K562 (cell line): ENCODE measurements at places on chromosomes 7 and 10. TPM values are rescaled to one million over a fixed set of nuclear protein-coding genes. Genes with fewer than 3 reads are reported as not detected.

DNA sequence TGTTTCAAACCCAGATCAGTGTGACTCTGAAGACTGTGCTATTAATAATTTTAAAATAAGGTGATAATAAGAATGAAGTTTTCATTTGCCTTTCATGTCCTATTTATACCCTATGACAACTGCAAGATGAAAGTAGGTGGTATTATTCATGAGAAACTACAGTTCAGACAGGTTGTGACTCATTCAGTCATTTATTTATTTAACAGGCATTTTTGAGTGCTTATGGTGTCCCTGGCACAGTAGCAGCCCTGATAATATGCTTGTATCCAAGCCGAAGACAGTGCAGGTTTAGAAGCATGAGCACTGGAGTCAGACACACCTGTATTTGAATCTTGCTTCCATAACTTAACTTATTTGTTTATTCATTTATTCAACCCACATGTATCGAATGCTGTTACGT, 87.1 kb downstream of the FZD1 start:
- no peak for DNase-seq

- no peak for DNase-seq
Observed at GRCh38 chr10:75602341-75602740, 170.9 kb downstream of the LRMDA start.

STEAP1B gene
- polyA plus RNA-seq, result 26.5 and 30.6 TPM in 2 replicates

- DNase-seq, result no peak
Observed at GRCh38 chr7:78862411-78862900, 591.0 kb downstream of the MAGI2 start.

GNGT1 gene
- 0.65 TPM in 1 of 2 replicates, not detected in the other for polyA plus RNA-seq

TFPI2 gene
- polyA plus RNA-seq, result 0.17 and 0.53 TPM in 2 replicates

DNA sequence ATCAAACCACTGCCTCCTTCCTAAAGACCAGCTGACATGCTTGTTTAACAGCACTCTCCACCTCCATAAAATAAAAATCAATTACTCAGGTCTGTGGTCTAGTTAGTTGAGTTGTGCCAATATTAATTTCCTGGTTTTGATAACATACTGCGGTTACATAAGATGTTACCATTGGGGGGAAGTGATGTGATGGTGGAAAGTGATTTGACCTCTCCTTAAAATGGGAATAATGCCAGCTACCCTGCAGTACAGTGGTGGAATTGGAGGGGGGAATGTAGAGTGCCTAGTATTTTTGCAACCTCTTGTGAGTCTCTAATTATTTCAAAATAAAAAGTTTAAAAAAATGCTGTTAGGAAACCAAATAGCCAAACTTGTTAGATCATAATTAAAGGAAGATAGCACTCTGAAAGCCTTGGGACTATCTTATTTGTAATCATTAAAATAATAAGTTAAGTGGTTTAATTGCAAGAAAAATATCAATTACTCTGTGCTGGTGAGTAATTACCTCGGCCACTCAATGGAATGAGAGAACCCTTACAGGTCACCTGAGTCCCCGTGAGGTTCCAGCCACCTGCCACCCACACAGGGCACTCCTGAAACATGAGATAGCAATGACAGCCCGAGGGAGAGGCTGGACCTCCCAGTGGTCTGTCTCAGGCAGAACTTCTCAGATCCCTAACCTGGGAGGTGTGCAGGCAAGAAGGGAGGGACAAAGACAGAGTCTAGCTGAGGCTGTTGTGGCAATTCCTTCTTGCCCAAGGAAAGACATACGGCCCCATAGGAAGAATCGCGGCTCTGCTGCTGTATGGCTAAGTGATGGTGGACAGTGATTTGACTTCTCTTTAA, 94.1 kb downstream of the SH3PXD2A start:
- no peak for DNase-seq

ADAMTS14 gene
- 32.7 and 35.9 TPM in 2 replicates for polyA plus RNA-seq

DNA sequence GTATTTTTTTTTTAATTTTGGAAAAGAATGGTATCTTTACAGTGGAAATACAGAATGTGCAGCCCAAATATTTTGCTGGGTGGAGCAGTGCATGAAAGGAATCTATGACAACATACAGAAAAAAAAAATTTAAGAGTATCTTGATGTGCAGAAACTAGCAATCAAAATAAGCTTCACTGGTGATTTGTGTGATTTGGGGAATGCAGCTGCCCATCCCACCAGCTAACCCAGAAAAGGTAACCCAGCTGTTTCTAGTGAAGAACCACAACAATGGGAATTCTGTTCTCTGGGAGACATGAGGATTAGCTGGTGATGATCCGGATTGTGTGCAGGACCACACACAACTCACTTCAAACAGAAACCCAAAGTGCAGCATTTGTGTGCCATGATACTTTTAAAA, 375.5 kb downstream of the SEMA3D start:
- no peak for DNase-seq

DNA sequence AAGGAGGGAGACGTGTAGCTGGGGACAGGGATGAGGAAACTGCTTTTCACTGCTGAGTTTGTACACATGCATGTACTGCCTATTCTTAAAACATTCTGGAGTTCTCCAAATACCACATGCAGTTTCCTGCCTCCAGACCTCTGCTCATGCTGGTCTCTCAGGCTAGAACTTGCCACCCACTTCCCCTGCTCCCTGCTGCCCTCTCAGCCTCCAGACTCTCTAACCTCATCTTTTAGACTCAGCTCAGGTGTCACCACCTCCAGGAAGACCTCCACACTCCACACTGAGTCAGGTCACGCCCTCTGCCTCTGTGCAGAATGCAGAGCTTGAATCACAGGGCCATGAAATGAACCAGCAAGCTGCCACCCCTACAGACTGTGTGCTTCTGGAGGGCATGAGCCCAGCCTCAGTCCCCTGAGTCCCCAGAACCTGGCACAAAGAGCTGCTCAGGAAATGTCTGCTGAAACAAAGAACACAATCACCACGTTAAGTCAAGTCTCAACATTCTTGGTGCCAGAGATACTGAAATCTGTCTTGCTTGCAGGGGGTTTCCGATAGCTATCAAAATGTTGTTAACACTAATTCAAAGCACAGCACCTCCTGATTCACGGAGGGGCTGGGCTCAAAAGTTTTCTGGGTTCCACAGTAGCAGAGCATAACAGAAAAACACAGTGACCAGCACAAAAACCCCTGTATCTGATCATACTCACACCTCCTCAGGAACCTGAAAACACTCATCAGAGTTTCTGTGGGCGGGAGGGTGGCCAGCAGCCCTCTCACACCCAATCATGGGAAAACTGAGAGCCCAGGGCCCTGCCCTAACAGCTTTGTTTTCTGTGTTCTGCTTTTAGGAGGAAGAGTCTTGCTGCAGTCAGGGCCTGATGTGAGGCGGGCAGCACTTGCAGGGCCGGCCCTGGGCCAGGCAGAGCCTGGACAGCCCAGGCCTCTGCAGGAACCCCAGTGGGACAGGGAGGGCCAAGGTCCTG, 21.1 kb downstream of the FAM53B start:
- peak; percentile 26 for DNase-seq

CTAGE4 gene
- polyA plus RNA-seq, result 0.07 TPM in 1 of 2 replicates, not detected in the other

DNA sequence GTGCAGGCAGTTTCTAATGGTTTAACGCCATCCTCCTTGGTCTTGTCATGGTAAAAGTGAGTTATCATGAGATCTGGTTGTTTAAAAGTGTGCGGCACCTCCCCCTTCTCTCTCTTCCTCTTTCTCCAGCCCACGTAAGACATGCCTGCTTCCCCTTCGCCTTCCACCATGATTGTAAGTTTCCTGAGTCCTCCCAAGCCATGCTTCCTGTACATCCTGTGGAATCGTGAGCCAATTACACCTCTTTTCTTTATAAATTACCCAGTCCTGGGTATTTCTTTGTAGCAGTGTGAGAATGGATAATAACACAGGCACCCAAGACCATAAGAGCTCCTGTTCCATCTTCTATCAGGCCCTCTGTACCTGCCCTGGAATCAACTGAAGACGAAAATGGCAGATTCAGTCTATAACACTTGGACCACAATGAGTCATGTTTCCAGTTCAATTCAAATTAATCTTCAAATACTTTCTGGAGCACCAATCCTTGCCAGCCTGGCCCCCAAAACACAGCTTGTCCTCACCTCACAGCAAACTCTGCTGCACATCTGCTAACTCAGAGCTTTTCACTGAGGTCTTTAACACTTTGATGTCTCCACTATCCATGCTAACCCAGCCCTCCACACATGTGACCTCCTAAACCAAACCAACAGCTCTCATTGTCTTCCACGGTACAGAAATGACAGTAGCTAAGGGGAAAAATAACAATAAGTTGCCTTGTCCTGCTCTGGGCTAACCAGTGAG, 73.2 kb downstream of the SFMBT2 start:
- DNase-seq, result no peak

ATRNL1 gene
- not detected in 2 replicates for polyA plus RNA-seq

GRCh38 chr7:73739387-73739767, 775 bp upstream of the ABHD11 start:
- no peak for DNase-seq

- DNase-seq, result peak; percentile 11
Observed at GRCh38 chr10:93921338-93921737, 27.6 kb downstream of the SLC35G1 start.

DNA sequence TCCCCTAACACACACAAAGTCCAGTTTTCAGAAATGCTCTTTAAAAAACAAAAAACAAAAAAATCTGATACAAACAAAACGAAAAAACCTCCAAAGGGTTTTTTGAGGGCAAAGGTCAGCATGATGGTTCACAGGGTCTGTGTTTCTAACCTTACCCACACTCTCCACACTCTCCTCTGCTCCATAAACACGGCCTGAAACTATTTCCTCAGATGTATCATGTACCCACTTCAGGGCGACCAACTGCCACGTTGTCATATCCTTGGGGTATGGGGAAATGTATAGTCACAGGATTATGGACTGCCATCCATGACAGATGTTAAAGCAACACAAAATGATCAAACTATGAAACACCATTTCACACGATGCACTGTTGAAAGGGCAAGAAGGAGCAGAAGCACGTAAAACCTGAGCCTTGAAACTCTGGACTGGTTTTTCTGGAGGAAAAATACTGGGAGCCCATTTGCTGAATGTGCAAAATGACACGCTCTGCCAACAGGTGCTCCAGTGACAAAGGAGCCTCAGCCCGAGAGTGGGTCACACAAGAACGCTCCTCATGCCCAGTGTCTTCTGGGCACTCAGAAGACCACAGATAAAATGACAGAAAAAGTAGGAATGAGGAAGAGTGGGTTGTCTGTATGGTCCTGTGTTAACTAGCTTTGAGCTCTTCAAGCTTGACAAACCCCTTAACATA, 15.8 kb downstream of the NAPEPLD start:
- DNase-seq, result no peak

DNA sequence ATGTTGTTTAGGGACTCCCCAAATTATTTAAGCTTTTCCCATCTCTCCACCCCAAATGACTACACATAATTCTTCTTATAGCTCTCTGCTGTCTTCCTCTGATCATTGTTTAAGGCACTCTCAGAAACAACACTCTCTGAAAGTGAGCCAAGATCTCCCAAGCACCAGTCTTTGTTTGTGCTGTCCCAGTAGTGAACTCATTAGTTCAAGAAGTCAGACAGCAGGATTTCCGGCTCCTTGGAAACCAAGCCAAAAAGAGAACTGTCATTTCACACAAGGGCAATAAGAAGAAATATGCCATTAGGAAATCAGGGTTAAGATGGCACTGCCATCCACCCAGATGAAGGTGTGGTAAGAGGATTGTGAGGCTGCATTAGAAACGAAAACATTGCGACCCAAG, 83.1 kb downstream of the FZD1 start:
- DNase-seq, result no peak

HOXA9 gene
- polyA plus RNA-seq, result not detected in 2 replicates

DNA sequence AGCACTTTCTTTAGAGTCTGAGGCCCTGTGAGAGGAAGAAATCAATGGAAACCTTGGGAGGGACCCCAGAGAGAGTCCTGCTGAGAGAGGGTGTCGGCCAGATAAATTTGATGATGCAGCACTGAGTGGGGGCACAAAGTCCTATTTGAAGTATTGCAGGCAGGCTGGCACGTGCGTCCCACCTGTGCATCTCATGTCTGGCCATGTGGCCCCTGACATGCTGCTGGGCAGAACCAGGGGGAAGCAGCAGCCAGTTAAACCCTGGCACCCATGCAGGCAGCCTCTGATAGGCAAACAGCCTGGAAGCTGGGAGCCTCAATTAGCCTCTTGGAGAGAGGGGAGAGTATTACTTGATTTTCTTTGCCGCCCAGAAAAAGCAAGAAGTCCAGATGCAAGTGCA, 180.9 kb downstream of the PLXNA4 start:
- DNase-seq, result no peak

INA gene
- not detected in 2 replicates for polyA plus RNA-seq

RAPGEF5 gene
- 0.94 and 1.1 TPM in 2 replicates for polyA plus RNA-seq

DNA sequence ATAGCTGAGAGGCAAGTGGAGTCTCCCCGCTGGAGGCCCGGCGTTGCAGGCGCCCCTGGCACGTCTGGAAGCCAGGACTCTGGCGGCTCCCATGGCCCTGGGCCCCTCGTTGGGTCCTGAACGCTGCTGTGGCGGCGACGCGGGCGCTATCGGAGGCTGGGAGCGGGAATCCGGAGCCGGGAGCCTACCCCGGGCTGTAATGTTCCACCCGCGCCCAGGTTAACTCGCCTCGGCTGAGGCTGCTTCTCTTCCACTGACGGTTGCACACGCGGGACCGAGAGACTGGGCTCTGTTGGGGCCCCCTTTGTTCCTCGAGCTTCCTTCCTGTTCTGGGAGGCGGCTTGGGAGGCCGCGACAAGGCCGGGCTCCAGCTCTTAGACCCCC, 1.3 kb upstream of the HOXA5 start:
- DNase-seq, result no peak

FRA10AC1 gene
- polyA plus RNA-seq, result 7.7 and 8.5 TPM in 2 replicates

BZW2 gene
- 137 and 173 TPM in 2 replicates for polyA plus RNA-seq

DNA sequence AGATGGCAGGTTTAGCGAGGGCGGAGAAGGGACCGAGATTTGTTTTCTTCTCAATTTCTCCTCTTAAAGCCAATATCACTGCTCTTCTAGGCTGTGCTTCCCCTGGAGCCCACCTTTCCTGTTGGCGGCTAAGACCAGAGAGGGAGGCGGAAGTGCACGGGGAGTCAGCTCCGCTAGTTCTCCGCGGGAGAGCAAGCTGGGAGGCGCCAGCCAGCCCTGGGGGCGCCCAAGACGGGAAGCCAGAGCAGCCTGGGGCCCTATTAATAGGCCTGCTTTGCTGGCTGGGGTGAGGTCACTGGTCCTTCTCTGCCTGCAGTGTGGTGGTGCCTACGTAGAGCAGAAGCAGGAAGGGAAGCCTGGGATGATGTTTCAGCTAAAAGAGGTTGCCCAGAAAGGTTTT, 61.6 kb downstream of the LSM5 start:
- DNase-seq, result no peak

GRCh38 chr7:149125863-149126661, at the start of gene ZNF425:
ZNF425 (minus strand) TSS chr7:149126324; CDS start chr7:149126213, 111 bp downstream.
- DNase-seq, result peak; percentile 99

GRCh38 chr10:130714742-130715467, 578.7 kb downstream of the GLRX3 start:
- DNase-seq, result no peak

- DNase-seq, result peak; percentile 73
Observed at GRCh38 chr7:121041516-121042148, 53.1 kb downstream of the CPED1 start.

DNA sequence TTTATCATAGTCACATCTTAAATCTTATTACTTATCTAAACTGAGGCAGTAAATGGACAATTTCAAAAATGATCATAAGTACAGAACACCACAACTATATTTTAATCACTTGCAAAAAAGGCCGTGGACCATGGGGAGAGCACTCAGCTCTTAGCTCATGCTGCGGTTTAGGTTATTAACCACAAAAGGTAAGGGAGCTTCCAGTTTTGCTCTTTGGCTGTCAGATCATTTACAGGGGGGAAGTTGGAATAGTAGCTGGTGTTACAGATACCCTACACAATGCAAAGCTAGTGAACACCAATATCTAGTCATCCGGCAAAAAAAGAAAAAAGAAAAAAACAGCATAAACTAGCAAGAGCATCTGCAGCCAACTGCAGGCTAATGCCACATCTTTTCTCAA, 147.0 kb downstream of the BBS9 start:
- no peak for DNase-seq

- no peak for DNase-seq
Observed at GRCh38 chr7:134879815-134880475, 100.5 kb downstream of the CALD1 start.
